ENCODE measurements at places on chromosomes 2 and 18.

GRCh38 chr2:82124629-82125028, 1820.1 kb upstream of the LRRTM1 start:
- H3K27ac ChIP-seq = no peak overlapping the region
- H3K4me1 ChIP-seq = no peaks in the 10 kb centered on the region
- H3K4me3 ChIP-seq = no peak overlapping the region
- H3K36me3 ChIP-seq = no peaks in the 10 kb centered on the region
- DNase-seq = no peak

DNA sequence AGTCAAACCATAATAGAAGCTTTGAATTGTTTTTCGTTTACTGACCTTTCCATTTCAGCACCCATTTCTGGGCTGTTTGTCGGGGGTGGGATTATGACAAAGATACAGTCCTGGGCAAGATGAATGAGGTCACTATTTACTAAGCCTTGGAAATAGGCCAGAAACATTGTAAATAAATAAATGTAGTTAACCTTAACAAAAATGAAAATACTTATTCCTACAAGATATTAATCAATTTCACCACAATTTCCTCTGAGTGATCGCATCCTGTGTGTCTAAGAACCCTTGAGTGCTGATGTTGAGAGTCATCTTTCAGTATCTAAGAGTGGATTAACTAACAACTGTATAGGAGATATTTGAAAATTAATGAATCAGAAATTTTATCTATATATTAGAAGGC, 14.0 kb downstream of the ITGA4 start:
- peak overlapping the region; percentile 70 for H3K27ac ChIP-seq
- peak overlapping the region; percentile 70 for H3K4me3 ChIP-seq
- H3K36me3 ChIP-seq = peaks cover 56% of the 10 kb centered on the region
- no peaks in the 10 kb centered on the region for H3K27me3 ChIP-seq

DNA sequence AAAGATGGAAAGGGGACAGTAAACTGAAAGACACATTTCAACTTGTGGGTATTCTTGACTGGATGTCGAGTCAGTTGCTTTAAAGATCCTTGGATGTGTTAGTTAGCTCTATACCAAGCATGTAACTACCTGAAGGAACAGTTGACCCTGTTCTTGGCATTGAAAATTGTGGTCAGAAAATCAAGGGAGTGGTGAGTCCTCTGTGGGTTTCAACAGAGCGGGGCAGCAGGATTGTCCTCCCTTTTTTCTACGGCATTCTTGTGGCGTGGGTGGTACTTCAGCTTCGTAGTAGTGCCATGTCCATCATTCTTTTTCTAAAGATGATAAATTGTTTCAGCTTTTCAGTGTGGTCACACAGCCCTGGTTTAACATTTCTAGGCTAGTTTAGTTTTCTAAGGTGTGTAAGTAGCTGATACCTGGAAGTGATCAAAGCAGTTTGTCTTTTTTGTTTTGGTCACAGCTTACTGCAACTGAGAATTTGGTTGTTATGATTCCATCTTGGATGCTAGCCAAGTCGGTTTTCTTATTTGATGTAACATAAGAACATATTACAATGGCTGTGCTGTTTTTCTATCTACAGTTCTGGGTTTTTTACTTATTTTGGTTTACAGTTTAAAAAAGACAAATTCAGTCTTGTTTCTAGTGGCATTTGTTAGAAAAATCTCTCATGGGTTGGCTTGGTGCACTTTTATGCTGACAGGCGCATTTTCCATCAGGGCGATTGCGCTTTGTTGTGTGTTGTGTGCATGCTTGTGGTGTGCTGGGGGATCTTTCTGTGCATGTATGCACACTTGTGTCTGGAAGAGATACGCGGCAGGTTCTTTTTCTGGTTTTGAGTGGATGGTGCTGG, 84.7 kb downstream of the ZNF407 start:
- peaks cover 29% of the 10 kb centered on the region for H3K36me3 ChIP-seq
- no peak overlapping the region for H3K4me3 ChIP-seq
- H3K27me3 ChIP-seq = no peaks in the 10 kb centered on the region
- H3K4me1 ChIP-seq = peaks cover 3% of the 10 kb centered on the region

- peaks cover 11% of the 10 kb centered on the region for H3K27me3 ChIP-seq
- no peaks in the 10 kb centered on the region for H3K36me3 ChIP-seq
- DNase-seq = no peak
- H3K4me3 ChIP-seq = no peak overlapping the region
- H3K4me1 ChIP-seq = peaks cover 1% of the 10 kb centered on the region
- H3K27ac ChIP-seq = no peak overlapping the region
These were observed 43.4 kb upstream of the MTCL1 start for GRCh38 chr18:8661754-8662559.

GRCh38 chr2:31998731-31999383, 12.0 kb downstream of the MEMO1 start:
- H3K4me3 ChIP-seq = no peak overlapping the region
- H3K4me1 ChIP-seq = peaks cover 33% of the 10 kb centered on the region
- H3K27ac ChIP-seq = peak overlapping the region; percentile 4
- no peaks in the 10 kb centered on the region for H3K27me3 ChIP-seq

- no peak overlapping the region for H3K27ac ChIP-seq
- DNase-seq = no peak
- H3K4me3 ChIP-seq = no peak overlapping the region
- peaks cover 13% of the 10 kb centered on the region for H3K27me3 ChIP-seq
- no peaks in the 10 kb centered on the region for H3K4me1 ChIP-seq
These were observed 39.2 kb downstream of the COL4A4 start for GRCh38 chr2:227124811-227125210.
